Amygdala (tissue), 56 donors: ENCODE measurements at places on chromosomes 2 and 18.

DNA sequence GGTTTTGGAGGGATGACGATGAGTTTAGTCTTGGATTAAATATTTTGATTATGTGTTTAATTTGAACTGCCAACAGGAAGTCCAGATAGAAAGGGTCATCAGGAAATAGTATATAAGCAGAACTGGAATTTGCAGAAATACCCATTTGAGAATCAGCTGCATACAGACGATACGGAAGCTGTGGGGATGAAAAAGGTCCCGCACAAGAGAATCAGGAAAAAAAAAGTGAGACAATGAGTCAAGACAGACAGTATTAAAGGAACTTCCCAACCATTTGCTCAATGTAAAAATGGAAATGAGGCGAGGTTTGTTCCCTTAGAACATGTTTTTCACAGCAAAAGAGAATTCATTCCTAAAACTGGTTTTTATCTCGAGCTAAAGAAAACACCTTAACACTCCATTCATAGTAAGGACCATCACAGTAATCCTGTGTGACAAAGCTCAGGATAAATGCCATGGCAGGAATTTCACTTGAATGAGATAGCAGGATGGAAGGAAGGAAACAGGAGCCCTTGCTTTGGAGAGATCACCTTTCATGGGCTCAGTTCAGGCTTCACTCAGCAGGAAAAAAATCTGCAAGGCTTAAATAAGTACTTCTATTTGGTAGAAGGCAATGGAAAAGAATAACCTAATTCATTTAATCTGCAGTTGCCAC lies 29.3 kb downstream of the BCL2 start:
- no peak for DNase-seq

- DNase-seq: no peak
Observed at GRCh38 chr18:46283895-46284295, 179.7 kb downstream of the HAUS1 start.

GRCh38 chr2:34949316-34949715 lies 1350.2 kb upstream of the FAM98A start:
- DNase-seq: no peak

GRCh38 chr2:218878486-218878885 lies 2.2 kb upstream of the WNT10A start:
- DNase-seq: no peak

- DNase-seq: no peak
Observed at GRCh38 chr2:137724912-137725311, 239.4 kb upstream of the HNMT start.

DNA sequence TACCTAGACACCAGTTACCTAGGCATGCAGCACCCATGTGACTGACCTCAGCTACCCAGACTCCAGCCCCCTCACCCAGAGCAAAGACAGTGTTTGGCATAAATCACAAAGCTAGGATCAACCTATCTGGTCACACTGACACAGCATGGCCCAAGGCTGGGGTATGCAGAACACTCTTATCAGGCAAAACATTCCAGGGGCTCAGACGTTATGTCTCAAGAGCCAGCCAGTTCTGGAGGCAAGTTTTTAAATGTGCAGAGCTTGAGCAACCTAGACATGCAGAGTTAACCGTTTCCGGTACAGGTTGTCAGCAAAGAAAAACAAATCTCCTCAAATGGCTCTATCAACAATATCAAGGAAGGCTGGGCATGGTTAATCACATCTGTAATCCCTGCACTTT lies 92.8 kb downstream of the AP1S3 start:
- no peak for DNase-seq

GRCh38 chr2:158240975-158241374 lies 139.3 kb downstream of the UPP2 start:
- DNase-seq: no peak

DNA sequence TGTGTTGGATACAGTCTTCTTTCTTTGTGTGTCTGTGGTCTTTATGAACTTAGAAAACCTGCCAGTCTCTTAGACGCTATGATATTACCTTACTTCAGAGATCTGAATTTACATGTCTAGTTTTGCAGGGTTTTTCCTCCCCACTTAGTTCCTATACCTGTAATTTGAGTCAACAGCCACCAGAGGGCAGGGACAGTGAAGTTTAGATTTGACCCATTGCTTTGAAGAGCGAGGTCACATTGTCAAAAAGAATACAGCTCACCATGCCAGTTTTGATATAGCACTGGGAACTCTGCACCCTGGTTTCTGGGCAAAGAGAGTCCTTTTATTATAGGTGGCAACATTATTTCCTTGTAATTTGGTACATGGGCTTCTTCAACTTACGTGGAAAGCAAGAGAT lies 102.3 kb downstream of the MAPK4 start:
- DNase-seq: no peak

DNA sequence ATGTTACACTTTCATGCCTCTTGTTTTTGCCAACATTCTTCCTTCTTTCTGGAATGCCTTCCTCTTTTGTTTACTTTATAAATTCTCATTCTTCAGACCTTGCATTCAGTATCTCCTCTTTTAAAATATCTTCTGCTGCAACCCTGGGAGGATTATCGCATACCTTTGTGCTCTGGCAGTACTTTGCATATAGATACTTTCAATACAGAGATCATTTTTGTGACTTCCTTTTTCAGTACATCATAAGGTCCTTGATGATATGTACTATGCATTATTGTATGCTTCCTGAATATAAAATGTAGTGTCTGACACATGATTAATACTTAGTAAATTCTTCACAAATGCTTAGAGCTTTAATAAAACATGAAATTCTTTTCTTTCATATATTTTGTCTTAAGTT lies 538.7 kb downstream of the TRIB2 start:
- no peak for DNase-seq

DNA sequence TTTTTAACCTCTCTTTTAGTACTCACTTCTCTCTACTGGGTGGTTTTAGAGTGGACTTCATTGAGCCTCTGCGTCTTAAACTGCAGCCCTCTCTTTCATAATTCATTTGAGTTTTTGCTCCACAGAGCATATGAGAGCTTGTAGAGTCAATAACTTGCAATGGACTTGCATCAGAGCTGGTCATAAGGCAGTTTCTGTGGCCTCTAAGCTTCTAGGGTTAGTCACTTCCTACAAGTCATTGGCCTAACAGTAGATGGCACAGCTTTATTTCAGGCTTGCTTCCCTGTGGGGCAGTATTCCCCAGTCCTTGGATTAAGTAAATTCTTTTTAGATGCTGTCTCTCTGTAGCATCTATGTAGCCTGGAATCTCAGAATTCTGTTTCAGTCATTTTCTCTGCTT lies 1435.7 kb downstream of the LRP1B start:
- DNase-seq: no peak

- DNase-seq: peak; percentile 52
Observed at GRCh38 chr2:176096986-176097819, 2.4 kb upstream of the HOXD12 start.

- no peak for DNase-seq
Observed at GRCh38 chr2:11203480-11203879, 48.2 kb downstream of the SLC66A3 start.

DNA sequence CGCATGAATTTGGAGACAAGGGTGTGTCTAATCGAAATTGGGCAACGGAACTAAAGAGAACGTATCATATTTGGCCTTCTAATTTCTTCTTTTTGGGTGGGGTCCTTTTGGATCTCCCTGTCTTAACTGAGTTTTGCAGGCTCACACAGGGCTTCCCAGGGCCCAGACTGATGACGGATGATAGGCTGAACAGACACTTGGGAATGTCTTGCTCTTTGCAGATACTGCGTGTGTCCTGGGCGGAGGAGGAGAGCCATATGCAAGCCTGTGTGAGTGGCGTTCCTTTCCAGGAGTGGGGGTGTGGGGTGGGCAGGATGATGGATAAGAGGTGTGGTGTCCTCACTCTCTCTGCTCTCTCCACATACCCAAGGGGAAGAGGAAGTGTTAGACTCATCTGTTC lies 40.1 kb downstream of the TNP1 start:
- DNase-seq: no peak

DNA sequence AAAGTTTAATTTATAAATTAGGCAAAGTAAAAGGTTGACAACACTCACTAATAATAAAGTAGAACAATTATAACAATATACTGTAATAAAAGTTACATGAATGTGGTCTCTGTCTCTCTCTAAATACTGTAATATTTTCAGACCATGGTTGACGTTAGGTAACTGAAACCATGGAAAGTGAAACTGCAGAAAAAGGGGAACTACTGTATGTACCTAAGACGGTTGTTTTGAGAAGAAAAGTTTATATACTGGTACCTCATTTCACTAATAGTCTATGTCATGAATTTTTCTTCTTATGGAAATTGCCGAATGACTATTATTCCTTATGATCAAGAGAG lies 166.7 kb upstream of the ZNF521 start:
- DNase-seq: no peak

DNA sequence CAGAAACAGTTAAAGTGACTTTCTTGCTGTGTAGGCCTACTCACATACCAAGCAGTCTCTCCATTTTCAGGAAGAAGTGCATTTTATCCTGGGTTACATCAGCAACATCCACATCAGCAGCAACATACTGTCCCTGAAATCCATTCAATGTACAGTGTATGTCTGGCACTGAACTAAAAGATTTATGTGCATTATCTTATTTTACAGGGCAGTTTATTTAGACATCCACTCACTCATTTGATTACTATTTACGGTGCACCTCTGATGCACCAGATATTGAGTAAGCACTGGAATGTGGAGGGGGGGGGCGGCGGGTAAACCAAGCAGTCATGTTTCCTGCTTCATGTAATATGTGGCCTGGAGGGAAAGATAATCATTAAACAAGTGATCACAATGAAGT lies 1128.2 kb downstream of the BCL11A start:
- DNase-seq: no peak

GRCh38 chr18:45724601-45725000 lies 620 bp downstream of the SLC14A1 start:
- no peak for DNase-seq

DNA sequence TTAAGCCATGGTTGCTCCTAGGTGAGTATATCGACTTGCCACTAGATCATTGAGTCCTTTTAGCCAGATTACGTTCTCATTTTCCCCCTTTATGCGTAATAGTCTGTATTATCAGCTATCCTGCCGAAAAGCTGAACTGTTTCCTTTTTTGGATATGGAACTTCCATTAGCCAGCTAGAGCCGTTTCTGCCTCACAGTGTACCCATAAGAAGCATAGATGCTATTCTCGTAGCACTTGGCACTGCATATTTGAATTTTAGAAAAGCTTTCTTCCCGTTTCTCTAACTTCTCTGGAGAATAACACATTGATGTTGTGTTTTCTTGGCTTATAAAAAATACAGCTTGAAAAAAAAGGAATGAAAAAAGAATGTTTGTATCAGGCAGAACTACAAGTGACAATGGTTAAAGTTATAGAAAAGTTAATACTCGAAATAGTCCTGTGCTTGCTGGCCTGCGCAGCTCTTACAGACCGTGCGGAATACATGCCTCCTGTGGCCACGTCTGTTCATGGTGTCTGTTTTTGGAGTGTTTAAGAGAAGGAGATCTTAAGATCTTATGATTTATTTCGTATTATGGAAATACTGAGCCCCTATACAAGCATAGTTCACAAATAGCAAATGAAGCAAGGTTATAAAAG lies 710 bp downstream of the DUSP19 start:
- DNase-seq: no peak

- no peak for DNase-seq
Observed at GRCh38 chr2:112665113-112665780, 19.5 kb downstream of the SLC20A1 start.

DNA sequence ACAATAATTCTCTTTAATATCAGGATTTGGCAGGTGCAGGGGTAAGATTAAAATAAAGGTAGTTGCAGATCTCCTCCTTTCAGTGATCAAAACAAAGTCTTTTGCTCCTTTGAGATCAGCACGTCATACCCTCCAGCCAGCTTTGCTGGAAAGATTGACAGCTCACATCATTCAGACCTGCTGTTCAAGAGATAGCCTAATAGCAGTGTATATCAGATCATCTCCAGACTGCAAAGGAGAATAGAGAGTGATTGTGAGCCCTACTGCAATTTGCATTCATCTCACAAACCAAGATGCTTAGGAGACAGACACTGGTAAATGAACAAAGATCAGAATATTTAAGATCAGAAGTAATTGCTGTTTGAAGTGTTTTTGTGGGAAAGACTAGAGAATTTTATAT lies 135.8 kb upstream of the DSEL start:
- DNase-seq: no peak

GRCh38 chr2:233430081-233430480 lies 75.8 kb downstream of the DGKD start:
- no peak for DNase-seq
